ENCODE measurements at places on chromosomes 3 and 15.

DNA sequence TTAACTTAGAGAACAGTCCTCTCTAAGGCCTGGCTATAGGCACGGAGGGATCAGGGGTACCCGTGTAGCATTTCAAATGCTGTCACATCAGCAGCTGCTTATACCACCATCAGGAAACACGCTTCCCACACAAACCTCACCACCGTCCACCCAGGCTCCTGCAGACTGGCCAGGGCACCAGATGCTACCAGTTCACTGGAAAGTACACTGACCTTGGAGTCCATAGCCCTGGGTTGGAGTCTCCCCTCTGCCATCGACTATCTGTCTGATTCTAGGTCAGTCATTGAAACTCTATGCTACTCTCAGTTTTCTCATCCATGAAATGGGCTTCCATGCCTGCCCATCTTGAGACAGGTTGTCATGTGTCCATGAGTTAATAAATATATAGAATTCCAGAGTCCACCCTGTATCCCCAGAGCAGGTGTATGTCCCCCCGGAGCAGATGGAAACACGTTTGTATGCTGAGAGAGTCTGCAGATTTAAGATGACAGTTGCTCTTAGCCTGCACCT, 156.0 kb upstream of the SMAD3 start:
- DNase-seq: no peak

DNA sequence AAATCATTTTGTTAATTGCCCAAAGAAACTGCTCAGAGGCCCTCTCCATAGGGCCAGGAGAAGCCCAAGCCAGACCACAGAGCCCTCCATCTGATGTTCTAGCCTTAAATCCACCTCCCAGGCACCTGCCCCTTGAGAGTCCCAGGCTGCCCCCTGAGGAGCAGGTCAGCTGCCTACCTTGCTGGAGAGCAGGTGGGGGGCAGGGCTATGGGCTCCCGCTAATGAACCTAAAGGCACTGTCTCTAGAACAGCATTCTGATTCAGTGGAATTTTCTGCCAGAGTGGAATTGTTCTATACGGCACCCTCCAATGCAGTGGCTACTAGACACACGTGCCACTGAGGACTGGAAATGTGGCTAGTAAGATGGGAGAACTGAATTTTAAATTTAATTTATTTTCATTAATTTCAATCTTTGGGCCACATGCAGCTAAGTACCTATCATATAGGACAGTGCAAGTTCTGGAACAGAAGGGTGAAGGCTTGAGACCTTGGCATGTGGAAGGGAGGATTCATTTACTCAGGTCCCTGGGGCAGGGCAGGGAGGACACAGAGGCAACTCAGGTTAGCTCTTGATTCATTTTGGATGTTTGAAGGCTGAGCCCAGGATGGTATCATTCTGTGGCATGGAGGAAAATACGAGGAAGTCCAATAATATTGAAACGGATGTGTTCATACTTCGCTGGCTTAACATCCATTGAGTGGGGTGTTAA, 11.4 kb downstream of the AMOTL2 start:
- no peak for DNase-seq

DNA sequence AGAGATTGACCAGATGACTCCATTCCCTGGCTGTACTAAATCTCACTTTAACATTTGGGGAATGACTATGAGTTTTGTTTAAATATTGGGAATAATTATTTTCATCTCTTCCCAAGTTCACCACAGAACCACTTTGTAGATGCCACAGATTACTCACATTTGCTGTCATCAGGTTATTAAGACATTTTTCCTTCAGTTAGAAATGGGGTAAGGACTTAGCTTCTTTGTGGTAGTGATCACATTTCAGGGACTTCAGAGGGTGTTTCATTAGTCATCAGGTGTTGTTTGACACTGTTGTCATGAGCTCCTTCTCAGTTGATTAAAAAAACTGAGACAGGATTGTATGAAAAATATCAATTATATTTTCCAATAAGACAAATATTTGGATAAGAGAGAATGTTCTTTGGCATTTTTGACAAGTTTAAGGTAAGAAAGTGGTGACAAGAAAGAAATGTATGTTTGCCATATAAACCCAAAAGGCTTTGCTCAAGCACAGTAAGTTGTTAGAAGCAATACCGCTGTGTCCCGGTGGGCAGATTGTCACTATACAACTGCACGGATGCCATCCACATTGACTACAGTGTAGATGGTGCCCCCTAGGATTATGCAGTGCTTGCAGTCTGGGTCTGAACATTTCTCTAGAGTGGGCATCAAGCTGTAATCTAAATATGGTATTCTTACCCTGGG, 22.3 kb downstream of the FBXL2 start:
- no peak for DNase-seq

GRCh38 chr15:68383161-68384074, 48.5 kb downstream of the ITGA11 start:
- no peak for DNase-seq

DNA sequence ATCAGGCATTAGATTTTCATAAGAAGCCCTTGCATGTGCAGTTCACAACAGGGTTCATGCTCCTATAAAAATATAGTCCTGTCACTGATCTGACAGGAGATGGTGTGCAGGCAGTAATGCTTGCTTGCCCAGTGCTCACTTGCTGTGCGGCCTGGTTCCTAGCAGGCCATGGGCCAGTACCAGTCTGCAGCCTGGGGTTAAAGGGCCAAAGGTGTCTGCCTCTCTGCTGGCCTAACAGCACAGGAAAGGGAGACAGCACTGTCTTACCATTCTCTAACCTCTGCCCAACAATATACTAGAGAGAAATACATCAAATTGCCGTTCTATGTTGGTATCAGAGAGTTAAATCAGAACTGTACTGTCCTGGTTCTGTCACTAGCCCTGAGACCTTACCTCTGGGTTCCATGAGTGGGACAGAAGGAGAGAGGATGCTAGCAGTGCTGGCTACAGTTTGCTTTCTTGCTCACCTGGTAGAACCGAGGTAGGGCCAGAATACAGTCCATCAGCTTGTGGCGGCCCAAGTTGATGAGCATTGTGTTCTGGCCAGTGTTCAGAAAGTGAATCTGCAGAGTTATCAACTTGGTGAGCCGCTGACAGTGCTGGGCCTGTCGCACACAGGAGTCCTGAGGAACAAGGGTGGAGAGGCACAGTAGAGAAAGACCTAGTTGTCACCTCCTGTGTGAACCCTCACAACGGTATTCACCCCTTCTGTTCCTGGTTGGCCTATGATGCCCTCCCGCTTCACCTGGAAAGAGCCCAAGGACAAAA, 28.6 kb downstream of the EIF3J start:
- DNase-seq: no peak

- DNase-seq: no peak
These were observed 84.6 kb upstream of the PFN2 start for GRCh38 chr3:150055332-150055731.

- peak; percentile 87 for DNase-seq
These were observed at the start of gene SNX1 for GRCh38 chr15:64095795-64096667. Gene SNX1, plus strand, starts transcription at chr15:64095982. Its CDS starts 32 bp downstream, at chr15:64096014.

DNA sequence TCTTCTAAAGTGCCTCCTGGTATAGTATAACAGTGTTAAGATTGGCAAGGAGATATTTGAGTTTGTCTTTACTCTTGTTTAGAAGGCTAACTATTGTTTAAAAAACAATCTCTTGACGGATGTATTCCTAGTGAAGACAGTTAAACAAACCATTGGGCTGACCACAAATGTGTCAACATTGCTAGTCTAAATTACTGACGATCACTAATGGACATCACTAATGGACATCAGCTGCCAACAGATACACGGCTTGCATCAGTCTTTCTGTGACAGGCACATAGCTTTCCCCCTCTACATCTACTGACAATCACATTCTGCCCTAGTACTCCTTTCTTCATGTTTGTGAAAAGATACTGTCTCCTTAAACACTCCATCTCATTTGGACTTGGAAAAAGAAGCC, 57.1 kb upstream of the ETV5 start:
- DNase-seq: no peak

DNA sequence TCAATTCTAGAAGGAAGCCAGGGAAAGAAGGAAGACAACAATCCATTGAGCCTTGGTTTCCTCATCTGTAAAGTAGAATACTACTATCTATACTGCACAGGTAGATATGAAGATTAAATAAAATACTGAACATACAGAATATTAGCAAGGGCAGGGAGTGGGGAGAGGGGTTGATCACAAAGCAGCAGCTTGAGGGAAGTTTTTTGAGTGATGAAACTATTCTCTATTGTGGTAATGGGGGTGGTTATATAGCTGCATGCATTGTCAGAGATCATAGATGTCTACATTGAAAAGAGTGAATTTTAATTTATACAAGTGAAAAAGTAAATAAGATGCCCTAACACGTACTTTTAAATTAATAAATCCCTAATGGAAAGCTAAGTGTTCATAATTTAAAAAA, 242.6 kb upstream of the LRTM1 start:
- DNase-seq: no peak

GRCh38 chr3:119810018-119810435, 28.1 kb downstream of the NR1I2 start:
- peak; percentile 10 for DNase-seq

- no peak for DNase-seq
These were observed 164.9 kb upstream of the ADAMTS9 start for GRCh38 chr3:64852738-64853137.

DNA sequence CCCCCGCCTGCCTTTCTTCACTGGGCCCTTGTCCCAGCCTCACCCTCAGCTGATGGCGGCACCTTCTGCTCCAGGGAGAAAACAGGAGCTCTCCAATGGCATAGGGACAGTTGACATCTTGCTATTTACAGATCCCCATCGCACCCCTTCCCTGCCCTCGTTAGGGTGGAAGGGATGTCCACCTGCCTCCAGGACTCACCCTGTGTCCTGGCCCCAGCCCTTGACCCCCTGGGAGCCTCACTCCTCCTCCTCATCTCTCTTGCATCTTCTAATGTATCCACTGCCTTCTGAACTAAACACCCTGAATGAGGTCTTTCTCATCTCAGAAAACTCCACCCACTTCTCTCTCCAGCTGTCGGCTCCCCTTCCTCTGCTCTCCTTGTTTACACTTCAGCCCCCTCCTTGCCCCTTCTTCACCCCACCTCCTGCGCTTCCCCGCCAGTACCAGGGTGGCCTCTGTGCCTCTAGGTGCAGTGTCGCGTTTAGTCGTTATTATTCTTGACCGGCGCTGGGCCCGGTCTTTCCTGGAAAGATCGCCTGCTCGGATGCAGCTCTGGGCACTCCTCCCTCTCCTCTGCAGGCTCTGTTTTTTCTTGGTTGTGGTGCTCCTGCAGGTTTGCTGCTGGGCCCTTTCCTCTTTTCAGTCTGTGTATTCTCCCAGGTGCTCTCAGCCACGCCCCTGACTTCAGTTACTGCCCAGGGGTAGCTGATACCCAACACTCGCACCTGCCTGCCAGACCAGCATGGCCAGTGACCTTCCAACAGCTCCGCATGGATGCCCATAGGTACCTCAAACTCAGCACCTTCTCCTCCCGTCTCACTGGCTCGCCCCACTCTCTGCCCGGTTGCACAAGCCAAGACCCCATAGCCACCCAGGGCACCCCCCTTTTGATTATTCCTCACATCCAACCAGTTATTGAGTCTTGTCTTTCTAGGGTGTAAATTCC, 42.9 kb downstream of the PML start:
- DNase-seq: no peak

- DNase-seq: no peak
These were observed 267.1 kb downstream of the XXYLT1 start for GRCh38 chr3:195003893-195004289.

GRCh38 chr15:31273258-31273941, 53.2 kb upstream of the KLF13 start:
- DNase-seq: no peak

DNA sequence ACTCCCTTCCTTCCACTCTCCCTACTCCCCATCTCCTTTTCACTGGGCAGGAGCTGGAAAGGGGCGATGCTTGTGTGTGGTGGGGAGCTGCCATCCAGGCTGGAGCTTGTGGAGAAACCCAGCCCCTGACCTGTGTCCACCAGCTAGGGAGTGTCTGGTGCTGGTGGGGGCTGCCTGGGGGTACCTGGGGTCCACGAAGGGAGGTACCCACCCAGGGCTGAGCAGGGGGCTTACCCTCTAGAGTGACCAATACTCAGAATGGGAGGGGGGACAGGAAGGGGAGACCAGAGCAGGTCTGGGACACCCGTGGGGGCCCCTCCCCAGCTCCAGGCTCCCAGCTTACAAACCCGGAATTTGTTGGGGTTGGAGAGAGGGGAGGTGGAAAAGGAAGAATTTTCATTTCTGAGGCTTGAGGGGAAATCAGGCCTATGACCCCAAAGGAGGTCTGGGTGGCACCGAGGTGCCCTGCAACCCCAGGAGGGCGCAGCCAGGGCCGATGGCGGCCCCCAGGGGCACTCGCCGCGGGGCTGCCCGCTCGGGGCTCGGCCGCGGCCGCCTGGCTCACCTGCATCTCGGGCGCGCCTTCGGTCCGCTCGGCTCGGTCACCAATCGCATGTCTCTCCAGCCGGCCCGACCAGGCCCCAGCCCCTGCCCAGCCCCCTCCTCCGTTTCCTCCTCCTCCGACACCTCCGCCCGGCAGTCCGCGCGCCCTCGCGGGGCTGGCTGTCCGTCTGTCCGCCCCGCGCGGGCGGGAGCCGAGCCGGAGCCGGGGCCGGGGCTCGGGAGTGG, 773 bp downstream of the LINGO1 start:
- DNase-seq: no peak

GRCh38 chr15:38354315-38354929, 99.5 kb upstream of the FAM98B start:
- no peak for DNase-seq

GRCh38 chr15:36742696-36743095, 163.3 kb downstream of the CDIN1 start:
- DNase-seq: no peak

DNA sequence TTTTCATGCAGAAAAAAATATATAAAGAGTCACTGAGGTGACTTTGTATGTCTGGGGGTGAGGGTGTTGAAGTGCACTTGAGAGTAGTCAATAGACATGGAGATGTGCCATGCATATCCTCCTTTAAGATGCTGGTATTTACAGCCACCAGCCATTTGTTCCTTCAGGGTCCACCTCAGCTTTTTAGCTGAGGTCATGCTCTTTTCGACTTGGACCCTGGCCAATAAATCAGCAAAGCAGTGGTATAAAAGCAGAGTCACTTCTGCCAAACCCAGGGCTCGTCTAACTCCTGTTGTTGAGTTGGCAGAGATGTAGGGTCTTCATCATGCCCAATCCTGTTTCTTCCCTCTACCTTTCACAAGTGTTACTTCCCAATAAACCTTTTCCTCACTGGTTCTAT, 75.1 kb upstream of the OSTN start:
- no peak for DNase-seq
